ENCODE measurements at places on chromosomes 16 and 17. TPM values are rescaled to one million over a fixed set of nuclear protein-coding genes. Genes with fewer than 3 reads are reported as not detected.

DNA sequence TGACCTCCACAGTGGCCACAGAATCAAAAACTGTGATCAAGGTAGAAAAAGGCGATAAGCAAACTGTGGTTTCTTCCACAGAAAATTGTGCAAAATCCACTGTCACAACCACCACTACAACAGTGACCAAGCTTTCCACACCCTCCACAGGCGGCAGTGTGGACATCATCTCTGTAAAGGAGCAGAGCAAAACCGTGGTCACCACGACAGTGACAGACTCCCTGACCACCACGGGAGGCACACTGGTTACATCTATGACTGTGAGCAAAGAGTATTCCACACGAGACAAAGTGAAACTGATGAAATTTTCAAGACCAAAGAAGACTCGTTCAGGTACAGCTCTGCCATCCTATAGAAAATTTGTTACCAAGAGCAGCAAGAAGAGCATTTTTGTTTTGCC, 83.6 kb downstream of the C17orf58 start:
- no peak overlapping the region for H3K4me3 ChIP-seq
- no peak for DNase-seq
- H3K27ac ChIP-seq = no peak overlapping the region

DNA sequence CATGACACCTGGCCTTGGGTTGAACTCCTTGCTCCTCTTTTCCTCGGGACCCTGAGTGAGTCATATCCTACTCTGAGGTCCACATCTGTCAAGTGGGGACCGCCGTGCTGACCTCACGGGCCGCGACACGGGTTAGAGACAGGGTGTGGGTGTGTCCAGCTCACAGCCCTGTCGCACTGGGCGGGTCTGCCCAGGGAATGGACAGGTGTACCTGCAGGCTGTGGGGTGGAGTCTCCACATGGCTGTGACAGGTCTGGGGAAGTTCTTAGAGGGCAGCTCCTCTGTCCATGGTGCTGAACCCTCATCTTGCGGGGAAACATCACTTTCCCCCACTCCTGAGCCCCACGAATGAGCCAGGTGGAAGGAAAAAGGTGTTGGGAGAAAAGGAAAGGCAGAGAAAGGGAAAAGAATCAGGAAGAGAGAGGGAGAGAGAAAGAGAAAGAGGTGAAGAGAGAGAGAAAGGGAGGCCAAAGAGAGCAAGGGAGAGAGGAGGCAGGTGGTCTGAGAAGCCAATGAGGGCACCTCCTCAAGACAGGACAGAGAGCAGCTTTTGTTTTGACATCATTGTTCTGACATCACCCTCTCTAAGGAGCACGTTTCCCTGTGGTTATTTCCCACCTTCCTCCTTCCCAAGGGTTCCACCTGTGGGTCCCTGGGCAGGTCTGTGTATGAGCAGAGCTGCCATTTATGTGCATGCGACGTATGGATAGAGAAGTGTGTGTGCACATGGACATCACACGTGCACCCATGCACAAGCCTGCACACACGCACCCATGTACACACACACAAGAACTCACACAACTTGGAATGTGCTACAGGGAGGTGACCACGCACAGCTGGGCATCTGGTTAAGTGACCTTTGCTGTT, 32.6 kb upstream of the CBFA2T3 start:
- DNase-seq = no peak
- no peaks in the 10 kb centered on the region for H3K36me3 ChIP-seq
- H3K27me3 ChIP-seq = no peaks in the 10 kb centered on the region
- H3K4me1 ChIP-seq = no peaks in the 10 kb centered on the region
- H3K27ac ChIP-seq = no peak overlapping the region

GRCh38 chr17:78693346-78694083, 88.6 kb downstream of the CYTH1 start:
- peaks cover 73% of the 10 kb centered on the region for H3K36me3 ChIP-seq
- no peak overlapping the region for H3K27ac ChIP-seq
- H3K4me3 ChIP-seq = no peak overlapping the region
- H3K27me3 ChIP-seq = no peaks in the 10 kb centered on the region
- no peaks in the 10 kb centered on the region for H3K4me1 ChIP-seq

GRCh38 chr16:53183442-53183841, 128.7 kb downstream of the CHD9 start:
- H3K4me1 ChIP-seq = no peaks in the 10 kb centered on the region
- no peak overlapping the region for H3K4me3 ChIP-seq
- DNase-seq = no peak
- H3K27ac ChIP-seq = no peak overlapping the region
- no peaks in the 10 kb centered on the region for H3K27me3 ChIP-seq
- peaks cover 10% of the 10 kb centered on the region for H3K36me3 ChIP-seq

DNA sequence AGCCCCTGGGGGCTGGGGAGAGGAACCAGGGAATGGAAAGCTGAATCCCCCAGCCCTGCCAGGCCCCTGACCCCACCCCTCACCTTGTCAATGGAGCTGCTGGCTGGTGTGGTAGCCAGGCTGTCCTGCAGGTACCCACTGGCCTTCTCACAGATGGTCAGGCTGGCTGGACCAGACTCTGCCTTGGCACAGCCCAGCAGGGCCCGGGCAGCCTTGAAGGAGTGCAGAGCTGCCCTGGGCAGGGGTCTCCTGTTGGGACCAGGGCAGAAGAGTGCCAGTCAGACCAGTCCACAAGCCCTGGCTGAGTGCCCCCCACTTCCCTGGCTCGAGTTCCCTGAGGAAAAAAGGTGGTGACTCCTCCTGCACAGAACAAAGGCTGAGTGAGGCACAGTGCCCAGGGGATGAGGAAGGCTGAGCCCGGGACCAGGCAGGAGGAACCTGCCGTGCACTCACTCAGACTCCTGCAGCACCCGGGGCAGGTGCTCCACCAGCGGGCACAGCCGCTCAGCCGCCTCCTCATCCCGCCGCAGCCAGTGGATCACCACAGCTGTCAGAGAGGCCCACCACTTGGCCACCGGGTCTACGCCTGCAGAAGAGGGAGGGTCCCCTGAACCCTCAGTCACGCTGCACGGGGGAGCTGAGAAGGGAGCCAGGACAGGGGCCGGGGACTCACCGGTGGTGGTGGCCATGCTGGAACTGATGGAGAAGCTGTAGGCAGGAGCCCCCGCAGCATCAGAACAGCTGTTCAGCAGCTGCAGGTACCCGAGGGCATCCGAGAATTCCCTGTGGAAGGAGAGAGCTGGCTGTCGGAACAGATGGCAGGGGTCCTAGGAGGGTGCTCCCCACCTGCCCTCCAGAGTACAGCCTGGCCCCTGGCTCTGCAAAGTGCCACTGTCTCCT, 22.4 kb downstream of the SREBF1 start:
- no peak overlapping the region for H3K4me3 ChIP-seq
- H3K36me3 ChIP-seq = peaks cover 38% of the 10 kb centered on the region
- no peaks in the 10 kb centered on the region for H3K27me3 ChIP-seq
- no peaks in the 10 kb centered on the region for H3K4me1 ChIP-seq

DNA sequence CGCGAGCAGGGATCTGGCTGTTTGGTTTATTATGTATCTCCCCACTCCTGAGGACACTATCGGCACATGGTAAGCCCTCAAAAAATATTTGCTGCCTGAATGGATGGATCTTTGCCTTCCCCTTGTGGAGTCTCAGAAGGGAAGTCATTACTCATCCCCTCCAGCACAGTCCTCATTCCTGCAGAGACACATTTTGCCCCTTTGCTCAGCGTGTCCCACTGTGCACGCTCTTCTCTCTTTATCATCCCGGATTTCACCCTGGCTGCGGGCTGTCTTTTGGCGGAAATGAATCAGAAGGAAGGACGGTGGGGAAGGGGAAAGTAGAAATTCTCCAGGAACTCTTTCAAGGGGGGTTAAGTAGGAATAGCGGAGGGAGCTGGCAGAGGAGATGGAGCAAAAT, 125.2 kb upstream of the CDC42EP4 start:
- no peak for DNase-seq
- H3K27ac ChIP-seq = no peak overlapping the region
- no peak overlapping the region for H3K4me3 ChIP-seq
- H3K27me3 ChIP-seq = no peaks in the 10 kb centered on the region
- no peaks in the 10 kb centered on the region for H3K36me3 ChIP-seq

GRCh38 chr17:45225964-45226530, 4.4 kb downstream of the FMNL1 start:
- H3K4me3 ChIP-seq = no peak overlapping the region
- H3K27me3 ChIP-seq = peaks cover 5% of the 10 kb centered on the region
- peak; percentile 78 for DNase-seq
- peaks cover 4% of the 10 kb centered on the region for H3K4me1 ChIP-seq

DNA sequence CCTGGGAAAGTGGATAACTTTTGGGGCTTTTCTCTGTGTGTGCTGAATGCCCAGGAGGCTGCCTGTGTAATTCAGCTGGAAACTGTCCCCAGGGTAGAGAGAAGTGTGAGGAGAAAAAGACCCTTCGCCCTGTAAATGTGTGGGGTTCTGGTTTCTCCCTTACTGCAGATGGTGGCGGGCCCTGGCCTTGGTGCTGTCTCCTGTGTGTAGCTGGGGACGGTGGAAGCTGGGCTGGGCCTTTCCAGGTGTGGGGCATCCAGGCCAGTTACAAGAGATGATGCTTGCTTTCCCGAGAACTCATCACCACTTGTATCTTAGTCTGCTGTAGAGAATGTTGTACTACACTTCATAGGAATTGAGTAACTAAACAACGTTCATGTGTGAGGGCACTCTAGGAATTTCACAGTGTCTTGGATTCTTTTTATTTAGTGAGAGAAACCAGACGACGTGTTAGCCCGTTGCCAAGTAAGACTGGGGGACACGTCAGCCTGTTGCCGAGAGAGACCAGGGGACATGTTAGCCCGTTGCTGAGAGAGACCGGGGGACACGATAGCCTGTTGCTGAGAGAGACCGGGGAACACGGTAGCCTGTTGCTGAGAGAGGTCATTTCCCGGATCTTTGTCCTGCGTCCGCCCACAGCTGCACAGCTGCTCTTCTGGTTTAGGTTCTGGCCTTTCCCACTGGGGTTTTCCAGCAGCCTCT, 43.1 kb downstream of the TBCD start:
- peaks cover 5% of the 10 kb centered on the region for H3K4me1 ChIP-seq
- DNase-seq = no peak
- H3K27ac ChIP-seq = no peak overlapping the region
- H3K36me3 ChIP-seq = peaks cover 11% of the 10 kb centered on the region
- no peak overlapping the region for H3K4me3 ChIP-seq
- H3K27me3 ChIP-seq = no peaks in the 10 kb centered on the region

DNA sequence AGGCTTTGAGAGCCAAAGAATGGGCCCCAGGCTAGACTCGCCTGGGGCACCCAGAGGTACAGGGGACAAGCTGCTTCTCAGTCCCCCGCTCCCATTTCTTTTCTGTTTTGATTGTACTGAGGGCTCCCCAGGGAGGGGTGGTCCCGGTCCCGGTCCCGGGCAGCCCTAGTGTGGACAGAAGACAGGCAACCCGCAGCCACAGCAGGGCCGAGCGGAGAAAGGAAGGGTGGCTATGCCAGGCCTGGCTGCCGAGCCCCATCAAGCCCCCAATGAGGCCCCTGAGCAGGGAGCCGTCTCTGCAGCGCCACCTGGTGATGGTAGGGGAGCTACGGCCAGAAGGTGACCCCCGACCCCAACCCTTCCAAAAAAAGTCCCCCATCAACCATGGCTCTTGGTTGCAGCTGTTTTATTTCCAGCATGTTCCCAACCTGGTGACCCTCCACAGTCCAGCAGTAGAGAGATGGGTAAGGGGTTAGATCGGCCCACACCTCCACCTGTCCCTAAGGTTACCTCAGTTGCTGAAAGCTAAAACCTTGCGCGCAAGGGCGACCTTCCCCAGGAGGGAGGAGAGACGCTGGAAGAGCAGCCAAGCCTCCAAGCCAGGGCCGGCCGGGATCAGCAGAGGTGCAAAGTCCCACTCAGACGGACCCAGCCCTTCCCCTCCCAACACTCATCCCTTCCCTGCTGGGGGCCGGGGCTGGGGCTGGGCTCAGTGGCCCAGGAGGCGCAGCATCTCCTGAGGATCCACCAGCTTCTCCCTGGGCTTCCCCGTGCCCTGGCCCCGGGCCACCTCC, 2.6 kb upstream of the GRIN2C start:
- peaks cover 15% of the 10 kb centered on the region for H3K4me1 ChIP-seq
- H3K27me3 ChIP-seq = peaks cover 12% of the 10 kb centered on the region
- no peaks in the 10 kb centered on the region for H3K36me3 ChIP-seq
- DNase-seq = no peak
- peak overlapping the region; percentile 56 for H3K4me3 ChIP-seq

- H3K4me3 ChIP-seq = no peak overlapping the region
- H3K27ac ChIP-seq = no peak overlapping the region
- no peaks in the 10 kb centered on the region for H3K36me3 ChIP-seq
- no peaks in the 10 kb centered on the region for H3K4me1 ChIP-seq
- H3K27me3 ChIP-seq = no peaks in the 10 kb centered on the region
- no peak for DNase-seq
These were observed 369.8 kb downstream of the CPPED1 start for GRCh38 chr16:12433691-12434390.

ZSCAN10 gene
- not detected for total RNA-seq

COX6A2 gene
- not detected for total RNA-seq

TPPP3 gene
- 2.8 TPM for total RNA-seq

SCNN1G gene
- not detected for total RNA-seq

FOXN1 gene
- not detected for total RNA-seq

AOC3 gene
- total RNA-seq = 128 TPM

INO80E gene
- total RNA-seq = 44.1 TPM

CSH2 gene
- total RNA-seq = not detected

All from ascending aorta (tissue), 2 donors.